Activated naive CD4-positive, alpha-beta T cell treated with Interleukin-2 at 50 U/mL for 16 hours (primary cell): ENCODE measurements at places on chromosomes 2 and 18.
A peak's percentile ranks its signal among the peaks of the same experiment; 100 is the strongest.

- no peak for DNase-seq
Observed at GRCh38 chr2:221337957-221338685, 234.0 kb downstream of the EPHA4 start.

DNA sequence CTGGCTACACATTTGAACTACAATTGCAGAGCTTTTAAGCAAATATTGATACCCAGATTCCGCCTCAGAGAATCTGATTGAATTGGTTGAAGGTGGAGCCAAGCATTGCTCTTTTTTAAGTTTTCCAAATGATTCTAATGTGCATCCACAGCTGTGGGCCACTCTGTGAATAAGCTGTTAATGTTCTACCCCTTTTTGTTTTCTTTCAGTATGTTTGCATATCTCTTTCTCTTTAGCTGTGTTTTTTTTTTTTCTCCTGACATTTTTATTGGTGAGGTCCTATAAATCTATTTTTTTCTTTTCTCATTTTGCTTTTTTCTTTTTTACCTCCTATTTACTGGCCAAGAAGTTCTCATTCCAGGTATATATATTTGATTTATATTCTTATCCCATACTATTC lies 6.5 kb downstream of the SCN3A start:
- no peak for DNase-seq

- DNase-seq = peak; percentile 75
Observed at GRCh38 chr2:9473985-9474360, 378 bp upstream of the IAH1 start.

DNA sequence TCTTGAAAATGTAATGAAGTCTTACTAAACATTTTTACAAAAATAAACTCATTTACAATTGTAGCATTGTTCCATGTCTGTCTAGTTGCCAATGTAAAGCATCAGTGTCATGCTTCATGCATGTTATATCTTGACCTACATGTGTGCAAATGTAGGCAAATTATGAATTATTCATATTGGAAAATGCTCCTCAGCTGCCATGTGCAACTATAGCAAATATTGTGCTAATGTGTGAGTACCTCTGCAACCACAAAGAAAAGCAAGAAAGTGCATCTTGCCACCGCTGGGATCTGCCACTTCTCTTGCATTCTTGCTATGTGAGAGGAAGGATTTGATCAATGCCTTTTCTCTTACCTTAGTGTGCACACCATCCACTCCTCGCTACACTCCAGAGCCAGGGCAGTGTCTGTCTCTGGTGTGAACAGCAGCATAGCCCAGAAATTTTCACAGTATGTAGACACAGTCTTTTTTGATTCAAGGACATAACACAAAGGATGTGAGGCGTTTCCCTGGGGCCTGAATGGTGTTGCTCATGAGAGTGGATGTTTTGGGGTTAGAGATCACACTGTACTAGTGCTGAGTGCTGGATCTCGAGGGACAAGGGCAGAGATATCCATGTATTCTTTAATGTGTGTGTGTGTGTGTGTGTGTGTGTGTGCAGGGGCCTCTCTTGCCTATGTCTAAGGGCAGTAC lies 47.6 kb upstream of the HAAO start:
- no peak for DNase-seq

GRCh38 chr2:39898934-39899333 lies 119.9 kb upstream of the THUMPD2 start:
- DNase-seq = no peak

GRCh38 chr2:27795868-27796277 lies 24.4 kb downstream of the MRPL33 start:
- DNase-seq = no peak

GRCh38 chr2:38763728-38764127 lies 12.6 kb upstream of the SRSF7 start:
- no peak for DNase-seq

DNA sequence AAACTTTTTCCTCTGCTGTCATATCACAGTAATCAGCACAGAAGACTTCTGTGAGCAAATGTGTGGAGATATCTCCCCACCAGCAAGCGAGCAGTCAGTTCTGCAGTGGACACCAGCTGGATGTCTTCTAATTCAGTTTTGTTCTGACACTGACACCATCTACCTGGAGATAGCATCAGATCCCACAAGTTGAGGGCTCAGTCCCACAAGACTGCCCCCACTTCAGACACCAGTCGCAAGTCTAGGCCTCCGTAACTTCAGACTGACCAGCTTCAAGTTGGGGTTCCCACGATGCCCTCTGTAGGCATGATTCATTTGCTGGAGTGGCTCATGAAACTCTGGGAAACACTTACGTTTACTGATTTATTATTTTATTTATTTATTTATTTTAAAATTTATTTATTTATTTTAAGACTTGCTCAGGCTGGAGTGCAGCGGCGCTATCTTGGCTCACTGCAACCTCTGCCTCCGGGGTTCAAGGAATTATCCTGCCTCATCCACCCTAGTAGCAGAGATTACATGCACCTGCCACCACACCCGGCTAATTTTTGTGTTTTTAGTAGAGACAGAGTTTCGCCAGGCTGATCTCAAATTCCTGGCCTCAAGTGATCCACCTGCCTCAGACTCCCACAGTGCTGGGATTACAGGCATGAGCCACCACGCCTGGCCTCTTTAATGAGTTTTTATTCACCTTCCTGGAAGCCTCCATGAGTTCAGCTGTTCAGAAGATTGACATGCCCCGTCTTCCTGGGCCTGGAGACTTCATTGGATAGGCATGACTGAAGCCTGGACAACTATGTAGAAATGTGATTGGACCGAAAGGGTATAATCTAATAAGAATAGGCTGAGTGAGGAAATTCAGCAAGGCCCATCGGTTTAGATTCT lies 55.7 kb downstream of the PAPOLG start:
- no peak for DNase-seq

DNA sequence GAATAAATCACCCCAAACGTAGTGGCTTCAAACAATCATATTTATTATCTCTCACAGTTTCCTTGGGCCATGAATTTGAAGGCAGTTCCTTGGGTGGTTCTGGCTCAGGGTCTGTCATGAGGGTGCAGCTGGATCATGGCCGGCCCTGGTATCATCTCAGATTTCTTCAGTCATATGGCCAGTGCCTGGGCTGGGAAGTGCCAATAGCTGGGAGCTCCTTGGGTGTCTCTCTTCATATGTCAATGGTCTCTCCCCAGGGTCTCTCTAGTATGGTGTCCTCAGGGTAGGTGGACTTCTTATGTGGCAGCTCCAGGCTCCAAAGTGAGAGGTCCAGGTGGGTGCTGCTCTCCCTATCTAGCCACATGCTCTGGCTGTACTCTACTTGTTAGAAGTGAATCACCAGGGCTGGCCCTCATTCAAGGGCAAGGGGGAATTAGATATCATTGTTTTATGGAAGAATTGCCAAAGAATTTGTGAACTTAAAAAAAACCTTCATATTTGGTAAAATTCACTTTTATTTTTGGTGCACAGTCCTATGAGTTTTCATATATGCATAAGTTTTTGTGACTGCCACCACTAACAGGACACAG lies 15.4 kb downstream of the FHOD3 start:
- no peak for DNase-seq

DNA sequence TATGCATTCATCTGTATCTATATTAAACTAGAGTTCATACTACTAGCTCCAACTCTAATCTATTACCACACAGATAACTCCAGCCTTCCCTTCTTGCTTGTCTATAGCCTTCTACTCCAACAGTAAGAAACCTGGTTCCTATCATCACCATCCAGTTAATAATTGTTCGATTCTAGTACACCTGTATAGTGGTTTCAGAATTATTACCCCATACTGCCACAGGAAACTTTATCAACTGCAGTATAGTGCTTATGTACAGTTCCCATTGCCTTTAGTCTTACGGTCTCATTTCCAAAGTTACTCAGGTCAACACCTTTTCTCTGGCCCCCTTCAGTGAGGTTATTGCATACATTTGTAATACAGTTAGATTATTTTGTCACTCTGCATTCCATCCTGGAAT lies 14.5 kb downstream of the METTL8 start:
- no peak for DNase-seq

GRCh38 chr2:239393388-239393940 lies 7.4 kb downstream of the HDAC4 start:
- no peak for DNase-seq

- DNase-seq = no peak
Observed at GRCh38 chr2:159214325-159214865, 72.1 kb downstream of the WDSUB1 start.

- DNase-seq = no peak
Observed at GRCh38 chr2:65264821-65265670, 37.4 kb downstream of the ACTR2 start.

DNA sequence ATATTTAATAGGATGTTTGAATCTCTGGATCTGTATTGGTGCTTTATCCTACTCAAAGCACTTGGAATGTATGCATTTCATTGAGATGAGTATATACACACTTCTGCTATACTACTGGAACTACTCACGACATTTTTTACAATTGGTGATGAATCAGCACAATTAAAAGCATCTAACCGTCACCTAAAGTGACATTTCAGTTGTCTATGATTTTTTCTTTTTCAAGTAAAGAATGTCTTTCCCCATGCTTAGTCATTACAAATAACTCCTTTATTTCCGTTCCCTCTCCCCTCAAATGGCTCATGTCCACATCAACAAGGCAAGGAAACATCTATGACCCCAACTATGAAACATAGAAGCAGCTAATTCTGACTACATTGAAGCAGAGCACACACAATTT lies 77.3 kb downstream of the CLIP4 start:
- no peak for DNase-seq

DNA sequence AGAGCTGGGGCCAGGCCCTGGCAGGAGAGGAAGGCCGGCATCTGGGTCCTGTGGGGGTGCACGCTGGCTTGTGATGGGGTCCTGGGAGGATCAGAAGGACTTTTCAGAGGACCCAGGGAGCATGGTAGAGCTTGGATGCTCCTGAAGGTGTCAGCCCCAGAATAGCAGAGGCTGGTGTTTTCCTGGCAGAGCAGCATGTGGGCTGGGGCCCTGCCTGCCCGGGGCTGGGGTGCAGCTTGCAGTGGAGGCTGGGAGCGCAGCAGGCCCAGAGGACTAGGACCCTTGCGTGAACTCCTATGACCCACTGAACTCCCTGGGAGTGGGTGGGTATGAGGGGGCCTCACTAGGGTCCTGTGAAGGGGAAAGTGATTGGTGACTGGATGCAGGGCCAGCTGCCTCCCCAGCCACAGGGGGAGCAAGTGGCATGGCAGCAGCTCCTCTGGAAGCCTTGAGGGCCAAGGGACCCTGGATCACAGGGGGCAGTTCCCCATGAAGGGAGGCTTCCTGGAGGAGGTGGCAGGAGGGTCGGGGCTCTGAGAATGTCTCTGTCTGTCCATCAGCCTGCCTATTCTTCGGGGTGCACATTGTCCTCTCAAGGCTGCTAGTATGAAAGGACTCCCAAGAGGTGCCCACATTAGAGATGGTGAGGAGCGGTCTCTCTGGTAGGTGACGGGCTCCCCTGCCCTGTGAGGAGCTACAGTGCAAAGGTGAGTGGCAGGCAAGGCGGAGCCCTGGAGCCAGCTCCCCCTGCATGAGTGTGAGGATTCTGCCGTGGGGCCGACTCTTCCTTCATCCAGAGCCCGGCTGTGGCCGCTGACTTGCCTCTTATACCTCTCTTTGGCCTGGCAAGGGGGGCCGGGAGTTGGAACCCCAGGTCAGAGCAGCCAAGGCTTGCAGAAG lies 249.0 kb downstream of the DYSF start:
- no peak for DNase-seq

GRCh38 chr2:164816900-164817299 lies 24.7 kb downstream of the COBLL1 start:
- no peak for DNase-seq

DNA sequence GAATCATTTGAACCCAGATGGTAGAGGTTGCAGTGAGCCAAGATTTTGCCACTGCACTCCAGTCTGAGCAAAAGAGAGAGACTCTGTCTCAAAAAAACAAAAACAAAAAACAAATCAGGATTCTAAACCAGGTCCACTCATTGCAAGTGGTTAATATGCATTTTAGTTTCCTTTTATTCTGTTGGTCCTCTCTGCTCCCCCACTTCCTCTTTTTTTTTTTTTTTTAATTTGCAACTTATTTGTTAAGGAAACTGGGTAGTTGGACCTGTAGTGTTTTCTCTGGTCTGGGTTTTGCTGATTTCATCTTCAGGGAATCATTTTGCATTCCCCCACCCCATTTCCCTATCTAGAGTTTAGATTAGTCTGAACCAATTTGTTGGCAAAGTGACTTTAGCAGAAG lies 14.0 kb downstream of the FER1L5 start:
- no peak for DNase-seq

GRCh38 chr2:118668431-118669424 lies 178.7 kb downstream of the EN1 start:
- DNase-seq = no peak

DNA sequence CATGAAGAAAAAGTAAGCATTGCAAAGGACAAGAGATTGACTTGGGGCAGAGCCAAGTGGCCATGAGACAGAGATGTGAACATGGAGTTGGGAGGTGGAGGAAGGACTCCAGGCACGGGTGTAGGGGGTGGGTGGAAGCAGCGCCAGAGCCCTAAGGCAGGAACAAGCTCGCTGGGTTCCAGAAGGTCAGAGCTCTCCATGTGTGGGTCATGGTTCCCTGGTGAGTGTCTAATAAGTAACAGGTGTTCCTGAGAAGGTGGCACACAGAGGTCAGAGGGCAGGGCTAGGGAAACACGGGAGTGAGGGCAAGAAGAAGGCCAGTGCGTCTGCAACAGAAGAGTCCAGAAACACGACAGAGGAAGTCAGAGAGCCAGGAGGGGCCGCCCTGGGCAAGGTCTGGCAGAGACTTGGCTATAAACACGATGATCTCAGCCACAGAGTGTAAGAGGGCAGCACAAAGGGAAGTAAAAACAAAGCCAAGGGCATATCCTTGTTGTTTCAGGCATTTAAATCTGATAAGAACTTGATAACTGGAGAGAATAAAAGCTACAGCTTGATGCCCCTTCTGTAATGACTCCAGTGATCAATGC lies 260.8 kb downstream of the TGIF1 start:
- no peak for DNase-seq

GRCh38 chr2:145374165-145374564 lies 854.2 kb upstream of the ZEB2 start:
- no peak for DNase-seq

DNA sequence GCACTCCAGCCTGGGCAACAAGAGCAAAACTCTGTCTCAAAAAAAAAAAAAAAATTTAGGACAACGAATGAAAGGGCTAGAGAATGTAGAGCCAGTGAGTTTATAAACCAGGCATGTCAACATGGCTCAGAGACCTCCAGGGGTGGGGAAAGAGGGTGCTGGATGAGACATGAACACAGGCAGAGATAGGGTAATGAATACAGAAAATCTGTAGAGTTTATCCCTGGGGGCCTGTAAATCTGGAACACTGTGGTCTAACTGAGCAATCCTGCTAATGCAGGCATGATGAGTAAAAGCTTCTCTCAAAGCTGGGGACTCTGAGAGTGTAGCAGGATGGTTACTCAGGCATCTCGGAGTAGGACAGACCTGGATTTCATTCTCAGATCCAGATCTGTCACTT lies 59.2 kb upstream of the IGFBP2 start:
- DNase-seq = no peak

- DNase-seq = no peak
Observed at GRCh38 chr2:68768951-68769350, 34.3 kb downstream of the ARHGAP25 start.

DNA sequence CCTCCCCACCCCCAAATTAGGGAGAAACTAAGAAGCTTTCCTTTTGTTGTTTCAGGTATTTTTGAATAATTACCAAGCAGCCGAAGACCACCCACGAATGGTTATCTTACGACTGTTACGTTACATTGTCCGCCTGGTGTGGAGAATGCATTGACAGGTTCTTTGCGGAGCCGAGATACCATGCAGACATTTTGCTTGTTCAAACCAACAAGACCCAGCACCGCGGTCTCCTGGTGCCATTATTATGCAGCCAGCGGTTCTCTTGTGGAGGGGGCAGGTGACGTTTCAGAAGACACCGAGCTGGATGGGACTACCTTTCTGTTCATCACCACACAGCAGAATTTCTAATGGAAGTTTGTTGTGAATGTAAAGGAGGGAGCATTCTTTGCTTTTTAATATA lies 43.4 kb downstream of the BCL2L11 start:
- no peak for DNase-seq
